ENCODE measurements at places on chromosomes 6 and 20.

GRCh38 chr6:52420668-52421358 is 671 bp downstream of the EFHC1 start:
- no peak for DNase-seq

- no peak for DNase-seq
Observed at GRCh38 chr6:168951217-168951616, 302.4 kb downstream of the THBS2 start.

- no peak for DNase-seq
Observed at GRCh38 chr20:41373931-41374920, 7.6 kb upstream of the EMILIN3 start.

DNA sequence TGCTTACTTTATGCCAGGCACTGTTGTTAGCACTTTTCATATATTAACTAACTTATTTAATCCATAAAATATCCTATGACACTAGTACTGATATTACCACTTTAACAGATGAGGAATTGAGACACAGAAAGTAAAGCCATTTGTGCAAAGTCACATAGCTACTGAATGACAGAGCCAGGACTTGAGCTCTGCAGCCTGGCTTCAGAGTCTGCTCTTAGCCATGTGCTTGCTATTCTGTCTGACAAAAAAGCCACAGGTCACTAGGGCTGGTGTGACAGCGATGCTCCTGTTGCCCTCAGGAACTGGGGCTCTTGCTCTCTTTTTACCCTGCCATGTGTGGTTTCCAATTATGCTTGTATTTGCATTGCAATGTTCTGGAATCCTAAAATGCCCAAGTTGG is 44.7 kb upstream of the RNF8 start:
- no peak for DNase-seq

- no peak for DNase-seq
Observed at GRCh38 chr20:11271319-11271718, 597.5 kb upstream of the JAG1 start.

All from CD4-positive, alpha-beta T cell treated with Interleukin-12 subunit alpha and Interleukin-12 subunit beta, for 1 hour (primary cell).